ENCODE measurements at places on chromosomes 2 and 18.

DNA sequence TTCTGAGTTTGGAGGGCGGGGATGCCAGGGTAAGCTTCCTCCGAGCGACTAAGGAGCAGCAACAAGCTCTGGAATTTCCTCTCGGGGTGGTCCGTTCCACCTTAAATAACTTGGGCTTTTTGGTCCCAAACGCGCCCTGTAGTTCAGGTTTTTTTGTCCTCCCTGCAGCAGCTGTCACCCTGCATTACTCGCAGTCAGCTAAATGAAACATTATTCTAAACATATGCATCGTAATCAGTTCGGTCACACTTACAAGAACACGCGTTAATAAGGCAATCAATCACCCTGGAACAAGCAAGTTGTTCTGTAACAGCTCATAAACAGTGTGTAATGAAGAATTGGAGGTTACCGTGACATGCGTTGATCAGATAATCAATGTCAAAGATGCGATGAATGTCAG, 8.3 kb downstream of the EVX2 start:
- DNase-seq: no peak

DNA sequence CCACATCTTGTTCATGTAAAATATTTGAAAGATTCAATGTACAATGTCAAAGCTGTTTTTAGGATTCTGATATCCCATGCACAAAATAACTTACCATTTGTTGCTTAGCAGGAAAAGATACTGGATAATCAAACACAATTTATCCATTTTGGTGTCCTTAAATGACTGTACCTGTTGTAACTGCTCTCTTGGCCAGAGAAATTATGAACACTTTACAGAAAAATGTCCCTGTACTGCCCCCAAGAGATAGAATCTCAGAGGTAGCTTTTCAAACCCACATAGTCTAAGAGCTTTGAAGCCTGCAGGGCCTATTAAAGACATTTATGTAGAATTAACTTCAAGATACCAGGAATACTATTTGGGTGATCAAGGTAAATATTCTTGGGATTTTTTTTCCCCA, 12.2 kb upstream of the ME2 start:
- DNase-seq: no peak

DNA sequence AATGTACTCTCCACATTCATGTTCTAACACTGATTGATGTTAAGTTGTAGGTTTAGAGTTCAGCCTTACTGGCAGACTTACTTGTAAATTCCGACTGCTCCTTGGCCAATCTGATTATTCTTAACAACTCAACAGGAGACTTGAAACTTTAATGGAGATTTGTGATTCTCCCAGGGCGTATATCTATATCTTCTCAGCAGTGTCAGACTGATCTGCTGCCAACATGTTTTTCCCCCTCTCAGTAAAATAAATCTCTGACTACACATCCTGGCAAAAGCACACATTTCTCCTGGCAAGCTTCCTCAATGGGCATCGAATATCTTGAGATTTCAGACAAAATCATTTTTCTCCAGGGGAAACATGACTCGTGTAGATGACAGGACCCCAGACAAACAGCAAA, 1041.2 kb downstream of the DPP10 start:
- no peak for DNase-seq

GRCh38 chr2:66553370-66553769, 118.4 kb downstream of the MEIS1 start:
- DNase-seq: no peak

GRCh38 chr18:306608-307255, 38.9 kb upstream of the THOC1 start:
- DNase-seq: no peak

- DNase-seq: no peak
Measured at GRCh38 chr18:13258921-13259320, 40.4 kb downstream of the LDLRAD4 start.

GRCh38 chr2:74464406-74464805, 776 bp downstream of the MOGS start:
- DNase-seq: no peak

DNA sequence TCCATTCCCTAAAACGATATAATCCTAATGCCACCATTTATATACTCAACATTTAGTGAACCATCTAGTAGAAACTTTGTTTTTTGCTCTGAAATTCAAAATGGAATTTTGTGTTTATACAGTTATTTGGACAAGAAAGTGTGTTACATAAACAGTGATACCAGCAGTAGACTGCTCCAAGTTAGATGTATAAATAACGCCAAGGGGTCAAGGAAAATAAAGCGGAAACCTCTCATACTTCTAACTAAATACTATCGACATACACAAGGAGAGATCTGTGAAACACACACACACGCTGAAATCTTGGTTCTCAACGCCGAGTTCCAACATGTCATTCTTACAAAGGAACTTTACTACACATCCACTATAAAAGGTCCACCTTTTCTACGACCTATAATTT, 1.2 kb downstream of the TXNL1 start:
- no peak for DNase-seq

DNA sequence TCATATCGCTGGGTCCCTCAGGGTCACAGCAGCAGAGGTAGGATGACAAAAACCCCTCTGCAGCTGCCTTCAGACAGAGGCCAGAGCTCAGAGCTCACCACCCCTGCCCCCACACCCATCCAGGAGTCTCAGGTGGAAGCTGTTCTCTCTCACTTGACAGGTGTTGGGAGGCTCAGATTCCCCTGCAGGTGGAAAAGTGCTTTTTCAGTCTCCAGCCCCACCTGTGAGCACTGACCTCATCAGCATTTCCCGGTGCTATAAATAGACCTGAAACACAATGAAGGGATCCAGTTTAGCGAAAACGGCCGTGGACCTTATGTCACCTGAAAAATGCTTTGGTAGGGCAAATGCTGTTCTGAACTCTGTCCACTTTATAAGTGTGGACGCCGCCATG, 254.9 kb downstream of the NDUFA10 start:
- DNase-seq: no peak

DNA sequence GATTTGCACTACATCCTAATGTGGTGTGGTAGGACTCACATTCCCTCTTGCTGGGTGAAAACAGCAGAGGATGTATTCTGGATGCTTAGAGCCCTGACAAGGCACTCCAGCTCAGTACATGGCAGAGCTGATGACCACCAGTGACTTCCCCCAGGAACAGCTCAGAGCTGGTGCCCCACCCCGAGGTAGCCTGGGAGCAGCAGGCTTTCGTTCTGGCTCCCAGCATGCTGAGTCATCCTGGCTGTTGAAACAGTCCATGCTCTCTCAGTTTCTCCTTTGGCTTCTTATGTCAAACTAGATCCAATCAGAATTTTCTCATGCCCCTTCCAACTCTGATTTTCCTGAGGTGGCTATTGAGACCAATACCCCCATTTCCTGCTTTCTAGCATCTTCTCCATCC, 438.2 kb downstream of the NBAS start:
- DNase-seq: no peak

DNA sequence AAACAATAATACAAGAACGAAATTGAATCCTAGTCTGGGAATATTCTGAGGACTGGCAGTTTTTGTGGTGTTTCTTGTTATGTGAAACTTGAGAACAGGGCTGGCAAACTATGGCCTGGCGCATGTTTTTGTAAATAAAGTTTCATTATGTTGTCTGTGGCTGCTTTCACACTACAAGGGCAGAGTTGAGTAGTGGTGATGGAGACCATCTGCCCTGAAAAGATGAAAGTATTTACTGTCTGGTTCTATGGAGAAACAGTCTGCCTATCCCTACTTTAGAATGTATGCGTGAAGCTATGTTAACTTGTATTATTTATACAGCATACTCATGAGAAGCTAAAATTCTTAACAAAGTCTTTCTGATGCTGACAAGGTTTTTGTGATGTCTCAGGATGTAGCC, 351.9 kb downstream of the LRRTM1 start:
- peak; percentile 20 for DNase-seq

GRCh38 chr2:64260093-64260803, 116.0 kb upstream of the PELI1 start:
- no peak for DNase-seq

GRCh38 chr2:205982776-205983327, 103.1 kb downstream of the INO80D start:
- DNase-seq: no peak

- no peak for DNase-seq
Measured at GRCh38 chr18:2573408-2573807, 2.1 kb downstream of the NDC80 start.

- no peak for DNase-seq
Measured at GRCh38 chr2:134623046-134623445, 95.8 kb downstream of the TMEM163 start.

DNA sequence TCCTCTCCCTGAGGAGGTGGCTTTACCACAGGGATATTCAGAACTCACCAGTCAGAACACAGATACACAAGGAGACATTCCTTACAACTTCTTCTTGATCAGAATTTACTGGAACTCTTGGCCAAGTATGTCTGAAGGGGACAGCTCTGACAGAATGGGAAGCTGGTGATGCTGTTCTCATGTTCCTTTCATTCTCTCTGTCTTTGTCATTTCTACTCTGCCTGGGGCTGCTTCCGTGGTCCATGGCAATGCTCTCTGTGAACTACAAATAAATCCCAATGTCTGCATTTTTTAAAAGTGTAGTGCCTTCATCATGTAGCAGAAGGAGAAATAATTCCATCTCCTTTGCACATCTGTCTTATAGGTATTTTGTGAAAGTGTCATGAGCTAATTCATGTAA, 730.3 kb downstream of the CNTNAP5 start:
- DNase-seq: no peak

GRCh38 chr2:6025391-6025790, 333.2 kb downstream of the SOX11 start:
- DNase-seq: no peak

DNA sequence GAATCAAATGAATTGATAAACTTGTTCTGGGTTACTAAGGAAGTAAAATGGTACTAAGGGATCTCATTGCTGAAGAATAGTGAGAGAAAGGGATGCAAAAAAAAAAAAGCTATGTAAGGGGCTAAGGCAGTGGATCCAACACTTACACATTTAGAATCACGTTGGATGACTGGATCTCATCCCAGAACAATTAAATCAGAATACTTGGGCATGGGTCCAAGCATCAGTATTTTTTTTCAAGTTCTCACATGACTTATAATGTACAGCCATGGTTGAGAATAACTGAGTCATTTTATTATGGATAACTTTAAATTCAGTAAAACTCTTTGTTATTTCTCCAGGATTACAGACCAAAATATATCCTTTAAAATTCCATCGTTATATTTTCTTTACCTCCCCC, 8.5 kb downstream of the DSC1 start:
- no peak for DNase-seq

- no peak for DNase-seq
Measured at GRCh38 chr2:226905718-226906117, 69.9 kb downstream of the RHBDD1 start.

- DNase-seq: peak; percentile 8
Measured at GRCh38 chr2:241102239-241102803, at the start of gene MTERF4. Gene MTERF4, minus strand, starts transcription at chr2:241102287. Its CDS starts 14 bp downstream, at chr2:241102273.

DNA sequence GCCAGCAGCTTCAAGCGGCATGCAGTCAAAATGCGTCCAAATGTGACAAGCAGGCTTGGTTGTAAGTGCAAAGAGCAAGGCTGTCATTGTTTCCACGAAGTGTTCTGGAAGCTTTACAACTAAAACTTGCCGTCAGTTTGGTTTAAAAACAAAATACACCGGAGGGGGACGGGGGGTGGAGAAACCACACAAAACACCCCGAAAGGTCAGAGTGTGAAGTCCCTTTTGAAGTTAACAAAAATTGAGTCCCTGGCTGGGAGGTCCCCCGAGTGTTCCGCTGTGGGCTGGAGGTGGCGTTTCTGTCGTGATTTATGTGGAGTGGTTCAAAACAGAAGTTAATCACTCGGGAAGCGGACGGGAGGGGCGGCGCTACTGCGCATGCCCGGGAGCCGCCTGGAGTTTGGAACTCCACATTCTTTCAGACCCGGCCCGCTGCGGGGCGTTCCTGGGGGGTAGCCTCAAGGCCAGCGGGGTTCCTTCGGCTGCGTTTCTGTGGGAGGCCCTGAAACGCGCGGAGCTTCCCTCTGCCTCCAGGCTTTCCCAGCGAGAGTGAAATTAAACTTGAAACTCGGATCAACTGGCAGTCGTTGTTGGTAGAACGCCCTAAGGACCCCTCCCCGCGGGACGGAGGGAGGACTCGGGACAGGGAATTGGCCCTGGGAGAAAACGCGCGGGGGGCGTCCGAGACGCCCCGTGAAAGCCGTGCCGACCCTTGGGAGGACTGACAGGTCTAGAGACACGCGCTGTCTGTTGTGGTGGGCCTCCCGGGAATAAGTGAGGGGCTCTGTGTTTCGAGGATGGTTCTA, 1.4 kb downstream of the TGIF1 start:
- peak; percentile 80 for DNase-seq

GRCh38 chr2:25385910-25386309, 44.2 kb upstream of the DNMT3A start:
- DNase-seq: no peak

DNA sequence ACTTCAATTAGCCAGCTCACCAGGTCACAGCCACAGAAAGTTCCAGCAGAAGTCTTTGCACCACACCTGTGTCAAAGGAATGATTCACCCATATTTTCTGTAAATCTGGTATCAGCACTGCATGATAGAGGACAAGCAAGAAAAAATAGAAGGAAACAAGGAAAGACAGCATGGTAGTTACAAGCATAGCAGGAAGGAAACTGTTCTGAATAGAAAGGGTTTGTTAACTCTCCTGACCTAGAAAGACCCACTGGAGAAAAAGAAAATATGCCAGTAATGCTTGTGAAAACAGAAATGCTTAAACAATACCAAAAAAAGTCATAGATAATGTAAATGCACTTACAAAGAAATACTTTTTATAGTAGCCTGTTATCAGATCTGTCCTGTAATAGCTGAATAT, 40.8 kb downstream of the SCRN3 start:
- no peak for DNase-seq

Measured in AG04450 (cell line).